Pulmonary artery endothelial cell (primary cell): ENCODE measurements at places on chromosomes 11 and 22. TPM values are rescaled to one million over a fixed set of nuclear protein-coding genes. Genes with fewer than 3 reads are reported as not detected.

Gene CFAP300
- total RNA-seq: 0.13 TPM in 1 of 2 replicates, not detected in the other

Gene APOL6
- 5.1 and 8.7 TPM in 2 replicates for total RNA-seq

Gene SEC14L6
- total RNA-seq: 0.04 TPM in 1 of 2 replicates, not detected in the other

Gene SYT8
- not detected in 2 replicates for total RNA-seq

Gene PRG3
- total RNA-seq: not detected in 2 replicates

DNA sequence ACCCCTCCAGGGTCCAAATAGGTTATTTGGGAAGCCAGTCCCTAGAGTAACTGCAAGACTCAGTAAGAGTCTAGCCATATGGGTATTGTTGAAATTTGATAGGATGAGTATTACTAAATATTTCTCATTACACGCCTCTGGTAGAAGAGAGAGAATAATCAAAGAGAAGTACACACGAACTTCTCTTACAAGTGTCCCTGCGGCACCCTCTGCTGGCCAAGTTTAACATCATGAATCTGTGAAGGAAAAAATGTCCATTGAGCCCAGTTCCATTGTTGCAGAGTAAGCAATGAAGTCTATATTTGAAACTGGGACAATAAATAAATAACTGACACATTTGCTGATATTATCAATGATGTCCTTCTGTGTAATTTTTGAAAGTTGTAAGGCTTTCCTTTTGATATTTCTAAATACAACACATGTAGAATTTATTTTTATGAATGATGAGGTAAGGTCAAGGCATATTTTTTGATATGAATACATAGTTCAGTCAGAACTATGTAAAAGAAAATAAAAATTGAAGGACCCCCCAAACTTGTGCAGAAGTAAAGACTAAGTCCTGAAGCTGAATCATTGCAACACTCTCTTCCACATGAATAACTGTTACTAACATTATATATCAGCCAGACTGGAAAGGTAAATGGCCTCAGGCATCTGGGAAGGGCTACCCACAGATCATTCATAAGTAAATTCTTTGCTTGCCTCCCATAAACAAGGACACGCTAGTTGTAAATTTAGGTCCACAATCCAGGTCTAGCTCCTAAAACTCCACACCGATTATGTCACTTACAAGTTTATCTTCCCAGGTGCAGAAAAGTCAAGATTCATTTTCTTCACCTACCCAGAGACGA is 10.0 kb downstream of the OR51L1 start:
- DNase-seq: no peak

GRCh38 chr22:31566484-31566883 is 70.1 kb downstream of the SFI1 start:
- DNase-seq: no peak

DNA sequence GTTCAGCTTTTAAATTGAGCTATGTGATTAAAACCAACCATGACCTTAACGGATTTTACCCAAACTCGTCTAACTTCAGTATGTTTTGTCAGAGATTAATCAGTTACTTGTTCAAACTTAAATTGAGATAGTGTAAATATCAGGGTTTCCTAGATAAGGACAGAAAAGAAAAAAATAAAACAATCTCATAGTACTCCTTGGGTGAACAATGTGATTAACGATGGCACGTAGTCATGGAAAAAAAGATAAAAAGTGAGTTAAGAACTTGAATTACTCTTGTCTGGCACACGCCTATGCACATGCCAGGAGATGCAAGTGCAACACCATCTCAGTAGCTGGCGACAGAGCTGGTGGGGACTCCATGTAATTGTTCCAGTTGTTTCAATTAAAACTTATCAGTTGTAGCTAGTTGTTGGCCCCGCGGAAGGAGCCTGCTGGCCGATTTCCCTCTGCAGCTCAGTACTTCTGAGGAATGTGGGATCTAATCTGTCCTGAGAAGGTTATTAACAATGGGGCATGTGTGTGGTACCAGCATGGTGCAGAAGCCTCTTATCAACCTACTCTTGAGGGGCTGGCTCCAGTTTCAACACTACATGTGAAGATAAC is 3.0 kb downstream of the RASSF10 start:
- no peak for DNase-seq

GRCh38 chr11:16000065-16000464 is 356.3 kb downstream of the SOX6 start:
- DNase-seq: peak; percentile 2

- no peak for DNase-seq
Observed at GRCh38 chr11:70500076-70500847, 101.9 kb downstream of the CTTN start.

- DNase-seq: no peak
Observed at GRCh38 chr22:25702571-25703167, 39.3 kb upstream of the MYO18B start.

DNA sequence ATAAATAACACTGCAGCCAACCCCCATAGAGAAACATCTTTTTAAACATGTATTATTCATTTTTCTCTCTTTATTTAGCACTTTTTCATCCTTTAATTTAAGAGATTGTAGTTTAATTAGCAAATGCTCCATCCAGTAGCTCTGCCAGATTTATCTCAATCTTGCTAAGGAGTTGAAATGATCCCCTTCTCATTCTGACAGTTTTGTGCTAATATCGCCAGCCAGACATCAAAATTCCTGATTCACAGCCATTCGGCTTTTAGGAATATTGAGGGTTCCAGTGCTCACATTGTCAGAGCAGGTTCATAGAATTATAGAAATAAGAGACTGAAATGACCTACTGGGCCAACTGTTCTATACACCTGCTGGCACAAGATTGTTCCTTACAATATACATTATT is 77.8 kb downstream of the CASP12 start:
- DNase-seq: no peak

- DNase-seq: no peak
Observed at GRCh38 chr11:75532200-75533048, 6.7 kb upstream of the GDPD5 start.

DNA sequence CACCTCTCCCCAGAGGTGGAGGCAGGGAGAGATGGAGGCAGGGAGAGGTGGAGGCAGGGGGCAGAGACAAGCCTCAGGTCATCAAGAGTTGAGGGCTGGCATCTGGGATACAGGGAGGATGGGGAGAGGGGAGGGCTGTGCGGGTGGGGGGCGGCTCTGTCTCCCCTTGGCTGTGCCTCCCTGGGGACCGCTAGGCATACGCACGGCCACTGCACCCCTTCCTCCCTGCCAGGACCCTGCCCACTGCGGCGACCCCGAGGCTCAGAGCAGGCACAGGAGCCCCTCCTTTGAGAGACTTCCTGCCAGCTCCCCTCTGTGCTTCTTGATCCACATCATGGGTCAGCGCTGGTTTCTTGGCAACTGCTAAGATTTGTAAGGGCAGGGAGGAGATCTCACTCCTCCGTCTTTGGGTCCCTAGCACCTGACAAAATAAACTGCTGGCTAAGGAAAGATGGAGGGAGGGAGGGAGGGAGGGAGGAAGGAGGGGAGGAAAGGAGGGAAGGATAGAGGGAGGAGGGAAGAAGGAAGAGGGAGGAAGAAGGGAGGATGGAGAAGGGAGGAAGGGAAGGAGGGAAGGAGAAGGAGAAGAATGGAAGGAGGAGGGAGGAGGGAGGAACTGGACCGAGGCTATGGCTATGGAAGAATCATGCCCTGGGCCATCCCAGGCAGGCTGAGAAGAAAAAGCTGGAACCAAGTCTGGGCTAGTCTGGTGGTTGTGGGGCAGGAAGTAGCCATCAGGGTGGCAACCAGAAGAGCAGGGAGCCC is 18.5 kb downstream of the PRR33 start:
- no peak for DNase-seq

GRCh38 chr11:64619811-64620380 is 28.9 kb downstream of the SLC22A12 start:
- no peak for DNase-seq

DNA sequence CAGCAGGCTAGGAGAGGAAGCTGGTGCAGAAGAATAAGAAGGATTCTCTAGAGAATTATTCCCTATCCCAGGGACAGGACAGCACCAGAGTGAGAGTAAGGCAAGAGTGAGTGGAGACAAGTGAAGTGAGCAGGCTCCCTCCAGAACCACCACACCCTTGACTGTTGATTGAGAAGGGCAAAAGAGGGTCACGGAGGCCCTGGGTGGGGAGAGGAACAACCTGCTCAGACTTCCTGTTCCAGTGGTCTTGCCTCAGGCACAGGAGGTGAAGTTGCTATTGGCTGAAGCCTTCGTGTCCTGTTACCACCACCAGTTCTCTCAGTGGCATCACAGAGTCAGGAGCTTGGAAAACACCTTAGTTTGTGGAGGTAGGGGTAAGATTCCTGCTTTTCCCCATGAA is 51.7 kb upstream of the CCDC89 start:
- DNase-seq: no peak

GRCh38 chr11:17443926-17444690 is 32.5 kb downstream of the ABCC8 start:
- no peak for DNase-seq

- DNase-seq: no peak
Observed at GRCh38 chr11:78181185-78181584, 7.2 kb downstream of the KCTD21 start.

DNA sequence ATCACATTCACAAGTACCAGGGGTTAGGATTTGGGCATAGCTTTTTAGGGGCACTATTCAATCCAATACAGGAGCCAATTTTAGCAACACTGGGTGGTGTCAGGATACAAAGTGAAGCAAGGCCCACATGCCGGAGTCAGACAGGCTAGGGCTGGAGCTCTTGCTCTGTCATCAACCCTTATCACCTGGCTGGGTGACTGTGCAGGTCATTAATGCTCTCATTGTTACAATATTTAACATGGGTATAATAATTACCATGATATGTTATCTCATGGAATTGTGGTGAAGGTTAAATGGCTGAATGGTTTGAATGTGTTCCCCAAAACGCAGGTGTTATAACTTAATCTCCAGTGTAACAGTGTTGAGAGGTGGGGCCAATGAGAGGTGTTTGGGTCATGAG is 143.3 kb upstream of the THY1 start:
- DNase-seq: no peak

DNA sequence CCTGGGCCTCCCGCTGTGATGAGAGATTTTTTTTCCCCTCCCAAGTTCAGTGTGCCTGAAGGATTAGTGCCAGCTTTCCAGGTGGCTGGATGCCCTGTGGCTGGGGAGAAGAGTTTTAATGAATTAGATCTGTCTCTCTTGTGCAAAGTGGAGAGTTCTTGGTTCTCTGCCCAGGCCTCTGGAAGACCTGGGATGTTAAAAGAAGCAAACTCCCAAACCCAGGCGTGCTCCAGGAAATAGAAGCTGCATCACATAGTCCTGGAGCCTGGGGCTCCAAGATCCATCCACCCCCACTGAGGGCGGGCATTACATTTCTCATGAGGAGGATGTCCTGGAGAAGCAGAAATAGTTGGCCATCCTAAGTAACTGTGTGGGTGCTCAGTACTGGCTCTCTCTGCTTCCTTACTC is 30.6 kb downstream of the SDHAF2 start:
- no peak for DNase-seq

GRCh38 chr11:6703247-6704063 is 20.3 kb upstream of the MRPL17 start:
- no peak for DNase-seq

GRCh38 chr11:134512571-134513538 is 100.8 kb upstream of the B3GAT1 start:
- DNase-seq: no peak

DNA sequence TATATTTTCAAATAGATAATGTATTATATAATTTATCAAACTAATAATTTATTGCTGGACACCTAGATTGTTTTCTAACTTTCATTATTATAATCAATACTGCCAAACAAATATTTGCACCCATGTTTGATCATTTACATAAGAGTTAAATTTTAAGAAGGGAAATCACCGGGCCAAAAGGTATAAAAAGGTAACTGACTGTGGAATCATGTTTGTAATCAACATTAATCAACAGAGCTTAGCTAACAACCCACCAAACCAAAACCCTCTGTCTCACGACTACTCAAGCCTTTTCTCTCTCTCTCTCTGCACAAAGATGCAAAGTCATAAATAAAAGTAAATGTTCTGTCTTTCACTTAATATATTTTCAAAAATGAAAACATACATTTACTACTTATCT is 14.8 kb downstream of the LPXN start:
- DNase-seq: no peak

DNA sequence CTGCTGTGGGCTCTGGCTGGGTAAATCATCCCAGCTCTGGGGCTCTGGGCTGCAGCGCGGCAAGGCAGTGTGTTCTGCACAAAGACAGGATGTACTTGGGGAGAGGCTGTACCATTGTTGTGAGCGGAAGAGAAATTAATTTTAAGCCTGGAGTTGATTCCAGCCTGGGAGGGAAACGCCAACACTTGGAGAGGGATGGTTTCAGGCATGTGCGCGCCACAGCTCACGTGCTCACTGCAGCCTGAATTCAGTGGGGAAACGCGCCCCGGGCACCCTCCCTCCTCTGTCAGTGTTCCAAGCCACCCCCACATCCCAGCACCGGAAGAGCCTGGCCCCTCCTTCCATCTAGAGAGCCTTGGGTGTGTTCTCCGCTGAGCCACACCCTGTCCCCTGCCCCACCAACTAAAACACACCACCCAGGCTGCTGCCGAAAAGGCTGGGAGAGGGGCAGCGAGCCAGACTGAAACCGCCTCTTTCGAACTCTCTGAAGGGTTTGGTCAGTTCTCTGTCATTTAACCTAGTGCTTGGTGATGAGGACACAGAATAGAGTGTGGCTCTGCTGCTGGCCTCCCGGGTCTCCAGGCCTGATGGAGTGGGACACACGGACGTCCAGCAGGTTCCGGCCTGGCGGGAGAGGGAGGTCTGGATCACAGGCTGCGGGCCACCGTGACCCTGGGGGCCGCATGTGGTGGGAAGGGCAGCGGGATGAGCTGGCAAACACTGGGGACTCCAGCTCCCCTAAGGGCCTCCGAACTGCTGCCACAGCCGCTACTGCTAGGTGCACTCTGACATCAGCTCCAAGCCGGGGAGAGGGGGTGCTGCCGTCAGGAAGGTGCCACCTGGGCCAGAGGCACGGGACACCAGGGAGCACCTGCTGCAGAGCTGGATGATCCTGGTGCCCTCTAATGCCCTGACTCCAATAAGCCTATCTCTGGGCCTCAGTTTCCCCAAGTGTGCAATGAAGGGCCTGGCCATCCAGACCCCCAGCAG is 230.8 kb downstream of the CTTN start:
- DNase-seq: no peak

GRCh38 chr11:132202621-132203020 is 832.2 kb downstream of the NTM start:
- no peak for DNase-seq

GRCh38 chr11:135033540-135033939 is 621.5 kb upstream of the B3GAT1 start:
- DNase-seq: no peak

GRCh38 chr11:66006134-66006890 is 4.0 kb downstream of the BANF1 start:
- no peak for DNase-seq

GRCh38 chr11:128749974-128750373 is 56.1 kb downstream of the FLI1 start:
- DNase-seq: no peak
